ENCODE measurements at places on chromosomes 2 and 18.

- no peak for DNase-seq
Measured at GRCh38 chr2:241795021-241795999, 13.7 kb upstream of the NEU4 start.

- DNase-seq = no peak
Measured at GRCh38 chr2:14501061-14501460, 131.5 kb upstream of the LRATD1 start.

GRCh38 chr18:62018034-62018758, 125.4 kb upstream of the RNF152 start:
- DNase-seq = no peak

- no peak for DNase-seq
Measured at GRCh38 chr2:89841476-89841840, 1150.0 kb downstream of the RPIA start.

GRCh38 chr2:729376-729861, 52.2 kb upstream of the TMEM18 start:
- DNase-seq = no peak

DNA sequence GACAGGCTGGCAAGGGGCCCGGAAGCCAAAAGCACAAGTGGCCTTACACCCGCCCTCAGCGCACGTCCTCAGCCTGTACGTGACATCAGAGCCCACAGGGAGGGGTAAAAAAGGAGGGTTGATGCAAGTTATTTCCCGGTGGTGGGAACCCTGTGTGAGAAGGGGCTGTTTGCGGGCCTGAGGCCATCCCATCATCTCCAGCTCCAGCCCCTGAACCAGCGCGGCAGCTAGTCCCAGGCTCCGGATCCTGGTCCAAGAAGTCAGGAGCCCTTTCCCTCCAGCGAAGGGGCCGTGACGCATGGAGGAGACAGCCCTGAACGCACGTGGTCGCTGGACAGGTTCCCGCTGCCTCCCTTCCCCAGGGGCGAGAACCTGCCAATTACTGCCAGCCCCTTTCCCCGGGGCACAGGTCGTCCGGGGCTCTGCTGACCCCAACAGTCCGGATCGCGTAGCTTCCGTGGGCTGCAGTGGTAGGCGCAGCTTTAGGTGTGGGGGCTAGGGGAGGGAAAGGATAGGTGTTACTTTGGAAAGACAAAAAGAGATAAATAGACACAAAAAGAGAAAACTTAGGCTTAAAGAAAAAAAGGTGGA, 1.3 kb upstream of the LRP2 start:
- no peak for DNase-seq

DNA sequence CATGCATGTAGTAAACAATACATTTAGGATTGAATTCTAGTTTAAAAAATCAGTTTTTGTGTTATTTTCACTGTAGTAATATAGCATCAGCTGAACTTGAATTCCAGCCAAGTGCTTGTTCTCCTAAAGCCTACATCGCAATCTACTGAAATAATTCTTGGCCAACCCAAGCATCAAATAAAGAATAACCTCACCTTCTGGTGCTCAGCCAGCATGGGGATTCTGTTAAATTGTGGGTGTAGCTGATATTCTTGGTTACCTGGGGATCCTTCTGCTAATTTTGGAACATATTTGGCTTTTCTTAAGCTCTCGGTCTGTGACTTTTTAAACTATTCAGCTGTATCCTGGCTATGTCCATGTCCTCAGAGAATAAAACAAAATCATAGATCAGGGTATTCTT, 248.8 kb downstream of the NRXN1 start:
- DNase-seq = no peak

DNA sequence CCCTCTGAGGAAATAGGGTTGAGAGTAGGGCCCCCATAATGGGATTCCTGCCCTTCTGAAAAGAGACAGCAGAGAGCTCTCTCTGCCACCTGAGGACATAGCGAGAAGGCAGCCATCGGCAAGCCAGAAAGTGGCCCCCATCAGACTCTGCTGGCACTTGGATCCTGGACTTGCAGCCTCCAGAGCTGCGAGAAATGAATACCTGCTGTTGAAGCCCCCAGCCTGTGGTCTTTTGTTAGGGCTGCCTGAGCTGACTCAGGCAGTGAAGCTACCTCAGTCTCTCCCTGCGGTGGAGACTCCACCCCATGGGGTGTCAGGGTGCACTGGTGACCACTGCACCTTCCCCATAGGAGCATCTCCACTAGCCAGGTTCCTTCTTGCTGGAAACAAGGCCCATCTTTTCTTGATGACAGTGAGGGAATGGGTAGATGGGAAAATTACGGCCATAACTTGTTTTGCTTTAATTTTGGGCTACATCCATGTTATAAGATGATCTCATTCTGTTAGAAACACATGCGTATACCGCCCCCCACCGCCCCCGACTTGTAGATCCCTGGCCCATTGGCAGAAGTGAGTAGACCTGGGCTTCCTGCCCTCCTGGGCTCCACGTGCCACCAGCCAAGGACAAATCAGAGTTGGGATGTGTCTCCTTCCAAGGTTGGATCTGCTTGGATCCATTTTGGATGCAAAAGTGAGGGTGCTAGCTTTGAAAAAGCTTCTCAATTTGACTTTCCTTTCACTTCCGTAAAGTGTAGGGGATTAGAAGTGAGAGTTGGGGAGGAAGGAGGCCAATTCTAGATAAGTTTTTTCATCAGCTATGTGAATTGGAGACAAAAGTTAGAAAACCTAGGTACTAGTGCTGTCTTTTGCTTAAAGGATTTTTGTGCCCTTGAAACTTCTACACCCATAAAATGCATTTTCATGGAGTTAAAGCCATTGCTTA, 42.9 kb downstream of the NCK2 start:
- DNase-seq = peak; percentile 65

GRCh38 chr18:5975111-5976002, 80.0 kb upstream of the TMEM200C start:
- DNase-seq = no peak

DNA sequence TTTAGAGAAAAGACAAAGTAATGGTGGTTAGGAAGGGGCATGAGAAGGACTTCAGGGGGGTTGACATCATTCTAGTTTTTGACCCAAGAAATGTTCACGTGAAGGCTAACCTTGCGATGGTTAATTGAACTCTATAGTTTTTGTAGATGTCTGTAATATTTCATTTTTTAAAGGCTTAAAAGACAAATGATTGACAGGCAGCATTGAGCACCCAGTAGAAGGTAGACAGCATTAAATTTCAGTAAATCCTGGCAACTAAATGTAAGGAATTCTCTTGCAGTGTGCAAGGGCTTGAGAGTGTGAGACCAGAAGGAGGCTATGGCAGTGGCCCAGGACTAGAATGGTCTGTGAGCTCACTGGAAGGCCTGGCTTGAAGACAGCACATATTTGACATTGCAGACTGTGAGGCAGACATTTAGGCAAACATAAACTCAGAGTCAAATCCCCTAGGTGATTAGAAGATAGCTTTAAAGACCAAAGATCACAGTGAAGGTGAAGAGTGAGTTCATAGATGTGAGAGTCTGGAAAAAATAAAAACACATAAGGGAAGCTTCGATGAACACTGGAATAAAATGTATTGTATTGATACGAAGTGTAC, 100.1 kb upstream of the MAP4K4 start:
- DNase-seq = no peak

- no peak for DNase-seq
Measured at GRCh38 chr18:8516371-8517250, 92.6 kb upstream of the RAB12 start.

DNA sequence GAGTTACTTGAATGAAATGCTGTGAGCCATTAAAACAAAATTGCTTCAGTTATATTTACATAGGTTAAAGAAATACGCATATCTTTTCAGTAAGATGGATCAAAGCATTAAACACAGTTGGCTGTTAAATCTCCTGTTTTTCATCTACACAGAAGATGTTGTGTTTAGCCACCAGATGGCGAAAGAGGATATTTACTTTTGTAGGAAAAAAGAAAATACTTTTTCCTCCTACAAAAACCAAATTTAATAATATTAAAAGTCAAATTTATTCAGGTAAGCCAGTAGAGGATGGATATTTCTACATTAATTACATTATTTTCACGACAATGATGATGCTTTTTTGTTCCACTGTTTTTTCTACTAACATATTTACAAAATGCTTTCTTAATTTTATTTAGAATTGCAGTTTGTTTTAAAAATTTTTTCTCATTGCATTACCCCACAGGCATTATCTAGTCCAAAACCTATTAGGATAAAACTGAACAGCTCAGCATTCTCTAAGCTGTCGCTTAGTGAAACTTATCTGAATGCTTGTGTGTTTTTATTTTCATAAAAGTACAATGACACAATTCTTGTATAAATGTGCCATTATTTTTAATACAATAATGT, 173.7 kb downstream of the ASXL3 start:
- DNase-seq = no peak

GRCh38 chr18:2293109-2293839, 278.0 kb downstream of the METTL4 start:
- DNase-seq = no peak

DNA sequence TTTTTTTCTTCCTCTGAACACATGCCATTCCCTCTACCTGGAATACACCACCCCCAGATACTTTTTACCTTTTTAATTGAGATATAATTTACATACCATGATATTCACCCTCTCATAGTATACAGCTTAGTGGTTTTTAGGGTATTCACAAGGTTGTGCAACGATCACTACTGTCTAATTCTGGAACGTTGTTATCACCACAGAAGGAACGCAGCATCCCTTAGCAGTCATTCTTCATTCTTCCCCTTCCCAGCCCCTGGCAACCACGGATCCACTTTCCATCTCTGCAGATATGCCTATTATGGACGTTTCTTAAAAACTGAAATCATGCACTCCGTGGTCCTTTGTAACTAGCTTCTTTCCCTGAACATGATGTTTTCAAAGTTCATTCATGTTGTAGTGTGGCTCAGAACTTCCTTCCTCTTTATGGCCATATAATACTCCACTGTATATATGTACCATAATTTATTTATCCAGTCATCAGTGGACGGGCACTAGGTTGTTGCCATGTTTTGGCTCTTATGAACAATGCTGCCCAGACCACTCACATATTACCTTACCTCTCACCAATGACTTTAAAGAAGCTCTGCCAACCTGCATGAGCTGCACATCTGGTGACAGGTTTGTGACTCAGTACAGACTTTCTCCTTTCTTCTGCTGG, 168.9 kb downstream of the CTIF start:
- DNase-seq = no peak

- DNase-seq = no peak
Measured at GRCh38 chr2:127342101-127342500, 45.7 kb downstream of the MAP3K2 start.

DNA sequence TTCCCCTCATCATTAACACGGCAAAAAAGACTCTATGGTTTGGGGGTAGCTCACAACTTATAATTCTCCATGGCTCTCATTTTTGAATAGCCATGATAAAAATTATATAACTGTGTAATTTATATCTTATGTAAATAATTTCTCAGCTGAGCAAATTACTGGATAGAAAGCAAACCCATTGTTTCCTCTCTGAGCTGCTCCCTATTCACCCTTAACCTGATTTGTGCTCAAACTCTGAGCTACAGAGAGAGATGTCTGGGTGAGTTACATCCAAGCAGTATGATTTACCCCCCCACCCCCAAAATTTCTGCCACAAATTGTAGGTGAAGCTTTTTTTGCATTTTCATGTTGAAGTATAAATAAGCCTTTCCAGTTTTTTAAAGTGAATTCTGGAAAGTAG, 123.7 kb downstream of the TFCP2L1 start:
- DNase-seq = no peak

DNA sequence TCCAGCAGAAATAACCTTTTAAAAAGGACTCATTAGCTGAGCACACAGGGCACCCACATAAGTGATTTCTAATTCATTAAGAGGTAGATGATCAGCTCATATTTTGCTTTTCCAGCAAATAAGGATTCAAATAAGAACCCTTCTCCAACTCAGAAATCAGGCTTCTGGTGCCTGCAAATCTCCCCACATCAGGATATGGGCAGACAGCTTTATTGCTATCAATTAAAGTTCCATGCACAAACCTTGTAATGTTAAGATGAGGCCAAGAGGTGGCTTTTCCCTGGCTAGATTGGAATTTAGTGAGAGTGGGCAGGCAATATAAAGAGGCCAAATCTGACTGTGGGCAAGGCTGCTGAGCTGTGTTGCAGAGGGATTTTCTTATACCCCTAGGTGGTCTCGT, 193.6 kb downstream of the SH3RF3 start:
- no peak for DNase-seq

DNA sequence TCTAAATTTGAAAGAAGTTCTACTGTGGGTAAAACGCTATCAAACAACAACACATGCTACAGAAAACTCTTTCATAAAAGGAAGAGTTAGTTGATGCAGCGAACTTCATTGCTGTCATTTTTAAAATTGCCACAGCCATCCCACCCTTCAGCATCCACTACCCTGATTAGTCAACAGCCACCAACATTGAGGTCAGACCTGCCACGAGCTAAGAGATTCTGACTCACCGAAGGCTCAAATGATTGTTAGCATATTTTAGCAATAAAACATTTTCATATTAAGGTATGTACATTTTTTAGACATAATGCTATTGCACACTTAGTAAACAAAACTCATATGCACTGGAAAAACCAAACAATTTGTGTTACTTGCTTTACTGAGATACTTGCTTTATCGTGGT, 347.1 kb downstream of the CLIP4 start:
- DNase-seq = no peak

DNA sequence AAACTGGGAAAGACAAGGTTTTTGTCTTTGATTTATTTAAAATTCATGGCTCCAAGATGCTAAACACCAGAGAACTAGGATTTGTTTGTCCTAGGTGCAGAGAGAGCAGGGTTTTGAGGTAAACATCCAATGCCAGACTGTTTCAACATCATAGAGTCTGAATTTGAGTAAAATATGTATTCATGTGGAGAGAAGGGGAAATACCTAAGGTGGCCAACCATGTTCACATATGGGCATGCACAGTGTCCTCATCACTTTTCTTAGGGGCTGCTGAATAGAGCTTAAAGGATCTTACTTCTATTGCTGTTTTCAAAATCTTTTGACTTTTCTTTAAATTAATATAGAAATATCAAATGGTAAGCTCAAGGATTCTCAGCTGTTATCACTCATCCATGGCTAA, 287.0 kb upstream of the CCDC68 start:
- peak; percentile 31 for DNase-seq

- no peak for DNase-seq
Measured at GRCh38 chr2:203033395-203033794, 18.7 kb downstream of the NBEAL1 start.

GRCh38 chr2:181542170-181542569, 85.0 kb downstream of the ITGA4 start:
- no peak for DNase-seq
